Activated CD4-positive, alpha-beta T cell treated with anti-CD3 and anti-CD28 coated beads for 24 hours (primary cell): ENCODE measurements at places on chromosomes 6 and 20.
A peak's percentile ranks its signal among the peaks of the same experiment; 100 is the strongest.

DNA sequence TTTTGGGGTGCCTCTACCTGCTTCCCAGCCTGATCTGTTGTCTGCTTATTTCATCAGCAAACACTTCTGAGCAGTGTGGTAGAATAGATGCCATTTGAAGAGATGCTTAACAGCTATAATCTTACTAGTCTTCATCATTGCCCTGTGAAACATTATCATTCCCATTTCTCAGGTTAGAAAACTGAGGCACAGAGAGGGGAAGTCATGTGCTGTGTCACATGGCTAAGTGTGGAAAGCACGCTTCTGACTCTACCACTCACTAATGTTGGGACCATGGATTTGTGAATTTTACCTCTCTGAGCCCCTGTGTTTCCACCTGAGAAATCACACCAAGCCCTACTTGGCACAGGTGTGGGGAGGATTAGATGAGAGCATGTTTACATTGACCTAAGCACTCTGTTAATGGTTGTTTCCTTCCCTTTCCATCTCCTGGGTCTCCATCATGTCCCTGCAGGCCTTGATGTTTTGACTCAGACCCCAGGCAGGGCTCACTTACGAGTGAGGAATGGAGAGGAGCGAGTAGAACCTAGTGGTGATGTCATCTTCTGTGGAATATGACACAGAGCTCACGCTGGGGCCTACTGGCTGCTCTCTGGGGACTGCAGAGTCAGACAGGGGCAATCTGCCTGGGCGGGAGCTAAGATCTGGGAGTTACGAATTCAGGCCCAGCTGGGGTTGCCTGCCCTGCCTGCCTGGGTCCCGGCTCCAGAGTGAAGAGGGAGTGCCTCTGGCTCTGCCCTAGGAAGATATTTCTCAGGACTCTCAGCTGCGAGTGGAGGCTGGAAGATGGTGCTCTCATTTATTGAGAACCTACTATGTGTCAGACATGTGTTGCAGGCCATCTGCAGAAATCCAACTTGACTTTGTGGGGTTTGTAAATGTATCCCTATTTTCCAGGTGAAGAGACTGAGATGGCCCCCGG lies 64.3 kb downstream of the CDH22 start:
- no peak for DNase-seq

GRCh38 chr20:15708984-15709598 lies 864.2 kb downstream of the KIF16B start:
- DNase-seq, result peak; percentile 0

DNA sequence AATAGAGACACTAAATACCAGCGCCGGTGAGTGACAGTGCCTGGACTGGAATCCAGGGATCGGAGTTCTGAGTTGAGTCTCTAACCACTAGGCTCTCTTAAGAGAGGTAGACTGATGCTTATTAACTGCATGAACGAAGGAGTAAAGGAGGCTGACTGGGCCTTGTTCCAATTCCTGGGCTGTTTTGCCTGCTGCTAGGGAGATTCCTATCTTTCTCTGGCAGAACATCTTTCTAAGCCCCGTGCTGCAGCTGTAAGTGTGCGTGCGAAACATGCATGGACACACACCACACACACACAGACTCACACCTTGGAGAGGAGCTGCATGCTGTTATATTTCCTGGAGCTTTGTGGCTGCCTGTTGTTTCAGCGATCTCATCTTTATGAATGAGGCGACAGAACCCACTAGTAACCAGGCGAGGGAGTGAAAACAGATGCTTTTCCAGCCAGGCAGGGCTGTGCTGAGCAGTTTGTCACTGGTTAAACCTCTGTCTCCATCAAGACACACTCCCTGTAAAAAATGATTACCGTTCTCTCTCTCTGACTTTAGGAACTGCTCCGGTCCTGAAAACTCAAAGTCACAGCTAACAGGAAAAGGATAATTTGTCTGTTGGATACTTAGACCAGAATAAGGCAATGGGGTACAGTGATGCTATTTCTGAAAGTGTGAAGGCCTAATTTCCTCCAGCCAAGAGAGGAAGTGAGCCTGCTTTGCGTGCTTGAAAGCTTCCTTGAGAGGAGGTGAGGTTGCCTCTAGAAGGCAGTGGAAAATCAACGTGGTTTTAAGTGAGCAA lies 157.4 kb upstream of the ZNF217 start:
- no peak for DNase-seq

DNA sequence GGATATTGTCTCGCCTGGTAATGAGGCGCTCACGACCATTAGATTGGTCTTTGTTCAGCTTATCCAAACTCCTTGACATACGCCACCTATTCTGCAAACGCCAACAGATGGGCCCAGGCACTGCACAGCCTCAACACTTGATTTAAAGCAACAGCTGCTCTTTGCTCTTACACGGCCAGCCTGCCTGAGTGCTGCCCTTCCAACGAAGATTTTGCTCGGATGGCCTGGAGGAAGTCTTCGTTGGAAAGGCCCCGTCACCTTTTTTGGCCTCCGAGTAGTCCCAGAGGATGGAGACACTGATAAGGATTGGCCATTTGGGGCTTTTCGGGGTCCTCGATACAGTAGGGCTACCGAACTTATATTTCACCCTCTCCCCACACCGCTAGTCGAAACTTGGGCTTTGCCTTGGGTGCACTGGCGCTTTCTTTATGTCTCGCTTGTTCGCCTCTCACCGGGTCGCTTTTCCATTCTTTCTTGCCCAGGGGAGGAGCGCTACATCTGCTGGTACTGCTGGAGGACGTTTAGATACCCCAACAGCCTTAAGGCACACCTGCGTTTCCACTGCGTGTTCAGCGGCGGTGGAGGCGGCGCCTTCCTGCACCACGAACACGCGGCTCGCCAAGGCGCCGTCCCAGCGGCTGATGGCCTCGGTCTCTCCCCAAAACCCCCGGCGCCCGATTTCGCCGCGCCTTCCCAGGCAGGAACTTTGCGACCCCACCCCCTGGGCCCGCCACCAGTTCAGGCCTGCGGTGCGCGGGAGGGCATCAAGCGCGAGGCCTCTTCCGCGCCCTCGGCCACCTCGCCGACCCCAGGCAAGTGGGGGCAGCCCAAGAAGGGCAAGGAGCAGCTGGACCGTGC lies 6.1 kb downstream of the PRDM13 start:
- no peak for DNase-seq

- DNase-seq, result no peak
Observed at GRCh38 chr6:82251942-82252341, 4.4 kb upstream of the IBTK start.

- DNase-seq, result no peak
Observed at GRCh38 chr6:121426686-121427085, 8.8 kb upstream of the GJA1 start.

- DNase-seq, result no peak
Observed at GRCh38 chr6:3270258-3270657, 11.5 kb downstream of the PSMG4 start.
